Neural crest cell (in vitro differentiated cells): ENCODE measurements at places on chromosomes 7 and 10. TPM values are rescaled to one million over a fixed set of nuclear protein-coding genes. Genes with fewer than 3 reads are reported as not detected.

The CDHR3 gene
- total RNA-seq, result 5.4 and 6.1 TPM in 2 replicates

The FZD8 gene
- 3.5 and 3.7 TPM in 2 replicates for total RNA-seq

The C10orf53 gene
- total RNA-seq, result 0.14 TPM in 1 of 2 replicates, not detected in the other

The ELN gene
- total RNA-seq, result 0.41 and 1.0 TPM in 2 replicates

GRCh38 chr7:142488036-142488633 lies 230.3 kb upstream of the PRSS58 start:
- H3K36me3 ChIP-seq, result no peaks in the 10 kb centered on the region
- no peaks in the 10 kb centered on the region for H3K4me1 ChIP-seq
- no peak overlapping the region for H3K27ac ChIP-seq
- no peak for DNase-seq

DNA sequence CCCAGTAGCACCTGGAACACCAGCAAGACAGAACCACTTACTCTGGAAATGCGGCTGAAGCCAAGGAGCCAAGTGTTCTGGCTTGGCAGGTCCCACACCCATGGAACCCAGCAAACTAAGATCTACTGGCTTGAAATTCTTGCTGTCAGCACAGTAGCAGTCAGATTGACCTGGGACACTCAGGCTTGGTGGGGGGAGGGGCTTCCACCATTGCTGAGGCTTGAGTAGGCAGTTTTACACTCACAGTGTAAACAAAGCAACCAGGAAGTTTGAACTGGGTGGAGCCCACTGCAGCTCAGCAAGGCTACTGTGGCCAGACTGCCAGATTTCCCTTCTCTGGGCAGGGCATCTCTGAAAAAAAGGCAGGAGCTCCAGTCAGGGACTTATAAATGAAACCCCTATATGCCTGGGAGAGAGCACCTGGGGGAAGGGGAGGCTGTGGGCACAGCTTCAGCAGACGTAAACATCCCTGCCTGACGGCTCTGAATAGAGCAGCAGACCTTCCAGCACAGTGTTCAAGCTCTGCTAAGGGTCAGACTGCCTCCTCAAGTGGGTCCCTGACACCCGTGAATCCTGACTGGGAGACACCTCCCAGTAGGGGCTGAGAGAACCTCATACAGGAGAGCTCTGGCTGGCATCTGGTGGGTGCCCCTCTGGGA lies 121.2 kb downstream of the MTERF1 start:
- H3K4me1 ChIP-seq, result no peaks in the 10 kb centered on the region
- no peak overlapping the region for H3K4me3 ChIP-seq
- peaks cover 4% of the 10 kb centered on the region for H3K27me3 ChIP-seq
- DNase-seq, result no peak

GRCh38 chr10:65194555-65194954 lies 1673.4 kb downstream of the REEP3 start:
- H3K27ac ChIP-seq, result no peak overlapping the region
- no peak for DNase-seq
- peaks cover 4% of the 10 kb centered on the region for H3K4me1 ChIP-seq
- H3K4me3 ChIP-seq, result no peak overlapping the region

- no peak overlapping the region for H3K4me3 ChIP-seq
- H3K36me3 ChIP-seq, result no peaks in the 10 kb centered on the region
- no peak overlapping the region for H3K27ac ChIP-seq
- H3K4me1 ChIP-seq, result no peaks in the 10 kb centered on the region
Measured at GRCh38 chr7:38660427-38661099, 29.4 kb upstream of the AMPH start.

DNA sequence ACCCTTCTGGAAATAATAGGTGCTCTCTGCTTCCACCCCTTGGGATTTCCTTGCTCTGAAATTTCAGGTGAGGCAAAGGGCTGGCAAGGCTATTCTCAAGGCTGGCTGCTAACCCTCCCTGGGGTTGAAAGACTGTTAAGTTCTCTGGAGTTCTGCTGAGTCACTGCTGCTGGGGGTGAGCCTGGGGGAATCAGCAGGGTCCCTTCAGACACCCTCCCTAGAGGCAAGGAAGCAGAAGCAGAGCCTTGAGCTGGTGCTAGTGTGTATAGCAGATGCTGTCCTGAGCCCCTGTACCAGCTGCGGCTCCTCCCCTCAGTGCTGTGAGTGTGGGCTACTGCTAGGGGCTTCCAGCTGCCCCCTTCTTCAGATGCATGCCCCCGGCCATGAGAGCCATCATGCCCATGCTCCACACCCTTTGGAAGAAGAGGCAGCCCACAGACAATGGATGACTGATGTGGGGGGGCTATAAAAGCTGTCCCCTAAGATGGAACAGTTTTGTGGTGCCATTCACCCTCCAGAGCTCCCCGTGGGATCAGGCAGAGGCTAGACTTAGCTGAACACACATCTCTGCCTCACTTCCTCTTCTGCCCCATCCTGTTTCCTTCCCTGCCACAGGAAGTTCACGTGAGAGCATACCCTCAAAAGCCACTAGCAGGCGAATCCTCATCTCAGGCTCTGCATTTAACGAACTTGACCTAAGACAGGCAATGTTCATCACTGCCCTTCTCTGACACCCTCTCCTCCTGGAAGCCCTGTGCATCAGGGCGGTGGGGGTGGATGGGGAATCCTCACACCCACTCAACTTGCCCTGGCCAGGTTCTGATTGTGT lies 91.8 kb downstream of the SH3PXD2A start:
- H3K36me3 ChIP-seq, result no peaks in the 10 kb centered on the region
- no peaks in the 10 kb centered on the region for H3K27me3 ChIP-seq
- H3K4me3 ChIP-seq, result no peak overlapping the region
- DNase-seq, result no peak

GRCh38 chr10:120282421-120282820 lies 174.6 kb upstream of the PLPP4 start:
- H3K4me3 ChIP-seq, result no peak overlapping the region
- H3K4me1 ChIP-seq, result no peaks in the 10 kb centered on the region
- no peak for DNase-seq
- H3K27ac ChIP-seq, result no peak overlapping the region
- H3K27me3 ChIP-seq, result peaks cover 14% of the 10 kb centered on the region
- H3K36me3 ChIP-seq, result no peaks in the 10 kb centered on the region

DNA sequence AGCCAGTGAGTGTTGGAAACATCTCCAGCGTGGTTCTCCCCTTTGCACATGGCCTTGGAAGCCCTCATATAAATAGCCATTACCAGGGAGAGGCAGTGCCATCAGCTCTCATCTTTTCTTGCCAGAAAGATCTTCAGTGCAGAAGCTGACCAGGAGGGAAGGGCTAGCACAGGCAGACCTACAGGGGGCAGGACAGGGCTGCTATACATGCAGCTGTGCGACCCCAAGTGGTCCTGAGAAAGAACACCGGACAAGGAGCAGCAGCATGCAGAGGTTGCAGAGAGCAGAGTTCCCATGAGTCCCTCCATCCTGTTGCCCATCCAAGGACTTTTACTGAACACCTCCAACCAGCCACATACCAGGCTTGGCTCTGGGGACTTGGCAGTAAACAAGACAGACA lies 17.1 kb downstream of the GRID1 start:
- no peak overlapping the region for H3K4me3 ChIP-seq
- no peaks in the 10 kb centered on the region for H3K4me1 ChIP-seq
- H3K27ac ChIP-seq, result no peak overlapping the region
- peak; percentile 34 for DNase-seq
- H3K27me3 ChIP-seq, result peaks cover 11% of the 10 kb centered on the region

DNA sequence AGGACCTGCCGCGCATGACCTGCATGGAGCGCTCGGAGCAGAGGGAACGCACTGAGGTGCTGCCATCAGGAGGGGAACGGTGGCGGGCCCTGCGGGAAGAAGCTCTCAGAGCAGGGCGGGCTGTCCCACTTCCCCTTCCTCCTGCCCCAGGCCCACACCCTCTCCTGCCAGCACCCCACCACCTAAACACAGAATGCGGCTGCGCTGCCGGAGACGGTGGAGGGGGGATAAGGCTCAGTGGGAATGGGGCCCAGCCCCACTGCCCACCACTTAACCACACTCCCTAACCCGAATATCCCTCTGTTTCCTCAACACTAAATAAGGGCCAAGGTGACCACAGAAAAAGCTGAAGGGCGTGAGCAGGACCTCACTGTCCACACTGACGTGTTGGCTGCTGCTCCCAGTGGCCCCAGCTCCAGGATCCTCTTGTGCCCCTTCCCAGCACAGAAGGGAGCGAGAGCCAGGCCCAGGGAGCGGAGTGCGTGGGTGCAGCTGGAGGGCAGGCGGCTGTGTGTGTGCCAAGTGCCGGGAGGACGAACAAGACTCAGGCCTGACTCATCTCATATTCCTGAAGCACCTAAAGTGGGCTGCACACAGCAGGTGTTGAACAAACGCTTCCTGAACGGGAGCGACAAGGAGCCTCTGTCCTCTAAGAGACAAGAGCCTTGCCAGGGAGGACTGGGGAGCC lies 116.8 kb downstream of the MAD1L1 start:
- peaks cover 30% of the 10 kb centered on the region for H3K36me3 ChIP-seq
- H3K27ac ChIP-seq, result no peak overlapping the region
- no peak for DNase-seq
- no peak overlapping the region for H3K4me3 ChIP-seq
- no peaks in the 10 kb centered on the region for H3K27me3 ChIP-seq
- peaks cover 34% of the 10 kb centered on the region for H3K4me1 ChIP-seq

DNA sequence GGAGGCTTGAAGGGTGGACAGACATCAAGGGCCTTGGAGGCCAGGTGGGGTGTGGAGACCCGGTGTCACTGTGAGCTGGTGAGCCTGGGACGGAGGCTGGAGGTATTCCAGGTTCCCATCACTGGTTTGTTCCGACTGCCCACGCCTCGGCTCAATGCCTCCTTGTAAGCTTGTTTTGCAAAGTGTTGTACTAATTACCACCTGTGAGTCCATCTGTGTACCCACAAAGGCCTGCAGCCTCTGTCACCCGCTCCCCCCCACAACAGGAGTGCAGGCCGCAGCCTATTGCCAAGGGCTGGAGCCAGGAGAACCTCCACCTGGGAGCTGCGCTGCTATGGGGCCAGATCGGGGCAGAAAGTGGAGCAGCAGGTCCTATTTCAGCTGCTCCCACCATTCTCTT lies 521.8 kb upstream of the DPP6 start:
- H3K4me1 ChIP-seq, result no peaks in the 10 kb centered on the region
- H3K4me3 ChIP-seq, result no peak overlapping the region
- no peak overlapping the region for H3K27ac ChIP-seq
- no peak for DNase-seq
- no peaks in the 10 kb centered on the region for H3K27me3 ChIP-seq
- peaks cover 8% of the 10 kb centered on the region for H3K36me3 ChIP-seq

- no peak overlapping the region for H3K27ac ChIP-seq
- peaks cover 32% of the 10 kb centered on the region for H3K4me1 ChIP-seq
- no peaks in the 10 kb centered on the region for H3K27me3 ChIP-seq
Measured at GRCh38 chr7:102914585-102914984, 1.8 kb downstream of the LRRC17 start.

DNA sequence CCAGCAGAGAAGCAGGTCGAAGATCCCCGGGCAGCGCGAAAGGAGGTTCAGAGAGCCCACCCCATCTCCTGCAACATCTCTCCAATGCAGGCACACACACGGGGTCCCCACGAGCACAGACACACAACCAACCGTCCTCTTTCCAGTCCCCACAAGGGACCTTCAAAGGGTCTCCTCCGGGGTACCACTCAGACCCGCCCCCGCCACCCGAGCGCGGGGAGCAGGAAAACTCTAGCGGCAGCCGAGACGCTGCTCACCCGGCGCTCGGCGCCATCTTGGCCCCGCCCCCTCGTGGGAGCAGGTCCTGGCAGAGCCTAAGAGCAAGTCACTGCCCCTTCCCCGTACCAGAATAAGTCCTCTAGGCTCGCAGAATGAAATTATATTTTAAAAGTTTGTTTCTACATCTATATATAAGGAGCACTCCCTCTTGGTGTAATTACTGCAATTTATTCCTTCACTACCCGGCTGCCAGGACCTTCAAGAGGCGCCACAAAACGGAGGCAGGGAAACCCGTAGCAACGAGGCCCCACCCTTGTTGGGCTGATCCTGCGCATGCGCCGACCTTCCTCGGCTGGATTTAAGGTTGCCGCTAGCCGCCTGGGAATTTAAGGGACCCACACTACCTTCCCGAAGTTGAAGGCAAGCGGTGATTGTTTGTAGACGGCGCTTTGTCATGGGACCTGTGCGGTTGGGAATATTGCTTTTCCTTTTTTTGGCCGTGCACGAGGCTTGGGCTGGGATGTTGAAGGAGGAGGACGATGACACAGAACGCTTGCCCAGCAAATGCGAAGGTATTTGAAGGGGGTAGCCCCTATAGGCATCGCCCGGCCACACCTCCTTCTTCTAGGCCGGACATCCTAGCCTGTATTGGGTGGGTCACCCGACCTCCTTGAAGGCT lies at the start of the genes CNPY4 and TAF6:
Gene CNPY4 (plus strand): TSS at position 563 of the 898 bp plus-strand sequence. CDS start 111 bp downstream, at position 674.
Gene TAF6 (minus strand): TSS at position 287 of the 898 bp plus-strand sequence. CDS start 5,149 bp downstream, outside the sequence.
- peaks cover 34% of the 10 kb centered on the region for H3K4me1 ChIP-seq
- peak within 1 kb of the TSS; percentile 100 for H3K27ac ChIP-seq
- peaks cover 2% of the 10 kb centered on the region for H3K36me3 ChIP-seq
- DNase-seq, result peak; percentile 93
- H3K4me3 ChIP-seq, result peak within 1 kb of the TSS; percentile 96

DNA sequence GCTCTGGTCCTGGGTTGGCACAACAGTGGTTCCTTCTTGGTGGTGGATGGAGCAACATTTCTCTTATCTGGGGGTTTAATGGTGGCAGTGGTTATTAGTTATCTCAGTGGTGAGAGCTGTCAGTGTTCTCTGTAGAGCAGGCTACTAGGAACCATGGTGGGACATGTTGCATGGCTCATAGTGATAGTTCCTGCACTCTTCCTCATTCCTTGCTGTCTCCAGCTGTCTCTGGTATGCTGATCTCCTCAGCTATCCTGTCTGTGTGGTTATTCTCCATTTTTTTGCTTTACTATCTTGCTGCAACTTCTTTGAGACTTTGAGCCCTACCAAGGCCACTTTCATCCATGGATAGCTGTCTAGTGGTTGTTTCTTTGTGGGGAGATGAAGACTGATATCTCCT lies 44.0 kb downstream of the CCDC7 start:
- H3K36me3 ChIP-seq, result peaks cover 39% of the 10 kb centered on the region
- H3K27ac ChIP-seq, result no peak overlapping the region
- H3K4me1 ChIP-seq, result no peaks in the 10 kb centered on the region
- no peak overlapping the region for H3K4me3 ChIP-seq
- no peak for DNase-seq

GRCh38 chr10:34116681-34117271 lies 698.3 kb downstream of the PARD3 start:
- peaks cover 8% of the 10 kb centered on the region for H3K36me3 ChIP-seq
- no peak overlapping the region for H3K4me3 ChIP-seq
- peaks cover 25% of the 10 kb centered on the region for H3K4me1 ChIP-seq
- no peaks in the 10 kb centered on the region for H3K27me3 ChIP-seq

DNA sequence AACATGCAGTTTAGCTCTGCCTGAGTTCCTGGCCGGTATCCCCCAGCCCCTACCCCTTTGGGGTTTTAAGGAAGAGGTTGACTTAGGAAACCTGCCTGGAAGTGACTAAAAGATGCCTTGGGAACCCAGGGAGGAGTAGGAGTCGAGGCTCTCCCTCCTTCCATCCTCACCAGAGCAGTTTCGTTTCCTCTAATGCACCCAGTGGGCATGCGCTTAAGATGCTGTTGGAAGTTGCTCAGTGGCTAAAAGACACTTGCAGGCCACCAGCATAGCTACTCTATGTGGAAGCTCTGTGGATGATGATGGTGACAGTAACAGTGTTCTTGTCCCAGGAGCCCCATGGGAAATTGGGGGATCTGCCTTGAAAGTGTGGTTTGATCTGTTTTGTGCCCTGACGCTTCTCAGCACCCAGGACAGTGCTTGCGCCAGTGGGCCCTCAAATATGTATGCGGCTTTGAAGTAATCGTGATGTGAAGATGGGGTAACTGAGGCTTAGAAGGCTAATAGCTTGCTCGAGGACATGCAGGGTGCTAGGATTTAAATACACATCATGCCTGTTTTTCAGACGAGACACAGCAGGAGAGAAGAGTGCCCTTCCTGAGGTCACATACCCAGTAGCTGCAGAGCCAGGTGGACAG lies 32.0 kb downstream of the TBATA start:
- H3K27ac ChIP-seq, result peak overlapping the region; percentile 1
- H3K36me3 ChIP-seq, result no peaks in the 10 kb centered on the region
- H3K4me3 ChIP-seq, result no peak overlapping the region
- no peak for DNase-seq

GRCh38 chr7:31069860-31070555 lies 17.9 kb downstream of the ADCYAP1R1 start:
- H3K27ac ChIP-seq, result no peak overlapping the region
- H3K27me3 ChIP-seq, result no peaks in the 10 kb centered on the region
- no peaks in the 10 kb centered on the region for H3K36me3 ChIP-seq
